ENCODE measurements at places on chromosomes 7 and 10.

DNA sequence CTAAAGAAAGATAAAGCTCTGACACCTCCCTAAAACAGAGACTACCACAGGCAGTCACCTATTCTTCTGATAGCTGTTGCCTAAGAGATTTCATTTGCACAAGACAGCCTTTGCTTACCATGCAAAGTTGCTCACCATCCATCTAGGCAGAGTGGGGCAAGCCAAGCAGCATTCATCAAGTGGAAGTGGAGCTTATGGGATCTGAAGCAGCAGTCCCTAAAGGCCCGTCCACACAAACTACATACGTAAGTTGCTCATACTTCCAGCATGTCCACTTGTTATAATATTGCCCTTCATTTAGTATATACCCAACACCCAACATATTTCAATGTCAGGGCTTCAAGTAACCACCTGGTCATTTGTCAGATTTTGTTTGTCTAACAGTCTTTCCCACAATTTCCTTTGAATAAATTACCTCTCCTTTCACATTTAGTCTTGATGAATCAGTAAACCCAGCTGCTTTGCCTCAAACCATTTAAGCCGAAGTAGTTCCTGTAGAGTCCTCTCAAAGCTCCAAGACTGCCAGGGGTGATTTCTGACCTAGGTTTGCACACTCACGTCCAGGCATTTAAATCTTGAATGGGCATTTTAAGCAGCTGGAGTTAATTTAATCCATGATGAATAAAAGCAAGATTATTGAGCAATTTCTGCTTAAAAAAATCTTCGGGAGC is 67.9 kb downstream of the ATAD1 start:
- DNase-seq, result peak; percentile 95

- DNase-seq, result no peak
Measured at GRCh38 chr10:103149991-103150622, 43.0 kb downstream of the NT5C2 start.

GRCh38 chr10:28328346-28328745 is 25.5 kb upstream of the MPP7 start:
- no peak for DNase-seq

DNA sequence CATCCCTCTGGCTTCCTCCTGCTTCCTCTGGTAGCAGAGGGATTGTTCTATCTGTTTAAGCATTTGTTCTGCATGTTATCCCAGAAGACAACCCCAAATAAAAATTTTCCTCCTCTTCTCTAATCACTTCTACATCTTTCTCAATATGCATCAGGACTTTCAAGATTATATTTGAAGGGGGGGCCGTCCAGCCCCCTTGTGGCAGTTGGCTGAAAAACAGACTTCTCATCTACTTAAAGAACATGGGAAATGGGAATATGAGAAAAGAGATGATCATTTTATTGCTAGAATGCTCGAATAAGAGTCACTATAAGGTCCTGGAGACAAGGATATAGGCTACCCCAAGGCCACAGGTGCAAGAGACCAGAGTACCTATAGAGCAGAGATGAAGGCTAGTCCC is 466.0 kb downstream of the REEP3 start:
- no peak for DNase-seq

GRCh38 chr10:87930934-87931835 is 67.8 kb downstream of the PTEN start:
- no peak for DNase-seq

DNA sequence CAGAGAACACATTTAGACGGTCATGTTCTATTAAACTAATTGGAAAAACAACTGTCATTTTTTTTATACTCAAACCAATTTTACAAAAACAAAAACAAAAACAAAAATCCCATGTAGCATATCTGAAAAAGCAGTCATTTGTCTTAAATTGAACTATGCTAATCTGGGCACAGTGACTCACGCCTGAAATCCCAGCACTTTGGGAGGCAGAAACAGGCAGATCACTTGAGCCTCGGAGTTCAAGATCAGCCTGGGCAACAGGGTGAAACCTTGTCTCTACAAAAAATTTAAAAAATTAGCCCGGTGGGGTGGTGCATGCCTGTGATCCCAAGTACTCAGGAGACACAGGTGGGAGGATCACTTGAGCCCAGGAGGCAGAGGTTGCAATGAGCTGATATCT is 253.4 kb downstream of the DOCK4 start:
- DNase-seq, result no peak

- DNase-seq, result no peak
Measured at GRCh38 chr7:21142081-21142480, 285.8 kb upstream of the SP4 start.

DNA sequence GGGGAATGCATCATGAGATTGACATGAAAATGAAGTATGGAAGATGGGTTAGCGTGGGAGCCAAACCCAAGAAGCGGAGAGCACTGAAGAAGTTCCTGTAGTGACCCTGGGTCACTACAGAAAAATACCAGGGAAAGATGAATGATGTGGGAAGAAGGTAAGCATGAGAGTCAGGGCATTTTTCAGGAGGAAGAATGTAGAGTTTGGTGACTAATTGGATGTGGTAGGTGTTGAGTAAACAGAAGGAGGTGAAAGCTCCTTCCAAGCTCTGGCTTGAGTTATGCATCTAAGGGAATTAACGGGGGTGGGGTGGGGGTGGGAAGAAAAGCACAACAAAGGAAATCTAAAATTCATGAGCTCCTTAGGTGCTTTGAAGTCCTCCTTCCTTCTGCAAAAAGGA is 238.1 kb upstream of the AOAH start:
- DNase-seq, result no peak

DNA sequence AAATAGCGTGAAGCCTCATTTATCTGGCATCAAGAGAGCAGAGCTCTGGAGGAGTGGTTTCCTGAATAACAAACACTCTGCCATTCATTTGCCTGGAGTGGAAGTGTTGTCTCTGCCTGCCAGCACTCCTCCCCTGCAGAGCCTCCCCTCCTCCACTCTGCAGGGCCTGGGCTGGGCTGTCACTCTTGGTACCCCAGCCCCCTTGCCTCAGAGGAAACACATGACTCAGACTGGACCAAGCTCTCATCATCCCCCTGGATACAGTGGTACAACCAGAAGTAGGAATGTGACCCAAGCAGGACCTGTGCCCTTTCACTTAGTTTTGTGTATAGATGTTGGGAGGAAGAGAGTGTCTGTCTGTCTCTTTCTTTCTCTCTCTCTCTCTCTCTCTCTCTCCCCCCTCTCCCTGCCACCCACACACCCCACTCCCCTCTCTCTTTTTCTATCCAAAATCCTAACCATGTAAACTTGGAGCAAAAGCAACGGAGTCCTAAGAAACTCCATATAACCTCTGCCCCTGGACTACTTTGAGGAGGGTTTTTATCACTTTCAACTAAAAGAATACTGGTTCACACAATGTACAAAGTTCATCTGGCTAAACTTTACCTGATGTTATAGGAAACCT is 43.9 kb downstream of the DOCK4 start:
- peak; percentile 64 for DNase-seq

DNA sequence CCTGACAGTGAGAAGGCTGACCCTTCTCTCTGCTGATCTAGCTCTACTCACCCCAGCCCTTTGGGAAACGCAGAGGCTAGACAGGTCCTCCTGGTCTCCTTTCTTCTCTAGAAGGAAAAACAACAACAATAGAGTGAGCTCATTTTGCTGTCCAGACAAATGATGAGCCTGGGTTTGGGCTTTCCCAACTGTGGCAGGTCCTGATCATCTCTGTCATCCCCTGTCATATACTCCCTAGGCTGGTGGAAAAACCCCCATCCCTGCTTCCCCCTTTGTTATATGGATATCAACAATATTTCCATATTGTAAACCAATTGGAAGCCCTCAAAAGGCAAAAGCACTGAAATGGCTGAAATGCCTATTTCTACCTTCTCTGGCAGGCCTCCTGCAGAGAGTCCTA is 9.2 kb upstream of the DDIT4 start:
- no peak for DNase-seq

GRCh38 chr10:6124666-6125065 is 35.8 kb downstream of the RBM17 start:
- DNase-seq, result no peak

DNA sequence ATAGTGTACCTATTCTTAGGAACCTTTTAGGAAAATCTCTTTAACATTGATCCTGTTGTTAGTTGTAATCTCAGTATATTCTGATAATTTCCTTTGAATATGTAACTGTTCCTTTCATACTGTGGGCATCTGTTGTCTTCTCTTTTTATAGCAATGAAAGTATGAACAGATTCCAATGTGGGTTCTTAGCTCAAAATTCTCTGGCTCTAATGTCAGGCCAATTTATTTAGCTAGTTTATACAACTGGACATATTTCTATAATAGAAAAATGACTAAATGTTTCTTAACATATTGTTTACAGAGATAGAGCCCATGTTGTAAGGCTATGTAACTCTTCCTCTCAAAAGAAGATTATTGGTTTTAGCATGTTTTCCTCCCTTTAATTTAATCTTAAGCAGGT is 363.2 kb downstream of the AUTS2 start:
- no peak for DNase-seq

GRCh38 chr7:43621729-43622448 is 39.0 kb downstream of the STK17A start:
- DNase-seq, result no peak

GRCh38 chr7:20190560-20191390 is 26.4 kb downstream of the MACC1 start:
- no peak for DNase-seq

DNA sequence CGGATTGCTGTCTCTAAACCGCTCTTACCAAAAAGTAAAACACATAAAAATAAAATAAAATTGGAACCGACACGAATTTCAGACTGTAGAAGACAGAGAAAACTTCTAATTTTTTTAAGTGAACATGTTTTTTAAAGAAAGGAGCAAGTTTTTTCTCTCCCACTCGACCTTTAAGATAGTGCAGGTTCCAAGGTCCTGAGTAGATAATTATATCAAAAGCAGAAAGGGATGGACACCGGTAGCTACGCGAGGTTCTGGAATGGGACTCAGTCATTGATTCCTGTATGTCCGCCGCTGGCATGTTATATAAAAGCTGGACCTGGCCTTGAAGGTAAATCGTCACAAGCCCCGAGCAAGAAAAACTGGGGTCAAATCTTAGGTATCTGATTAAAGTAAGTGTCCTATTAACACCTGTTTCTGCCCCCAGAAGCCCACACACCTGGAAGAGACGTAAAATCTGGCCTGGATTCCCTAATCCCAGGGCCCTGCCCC is 462 bp upstream of the CISD1 start:
- no peak for DNase-seq

DNA sequence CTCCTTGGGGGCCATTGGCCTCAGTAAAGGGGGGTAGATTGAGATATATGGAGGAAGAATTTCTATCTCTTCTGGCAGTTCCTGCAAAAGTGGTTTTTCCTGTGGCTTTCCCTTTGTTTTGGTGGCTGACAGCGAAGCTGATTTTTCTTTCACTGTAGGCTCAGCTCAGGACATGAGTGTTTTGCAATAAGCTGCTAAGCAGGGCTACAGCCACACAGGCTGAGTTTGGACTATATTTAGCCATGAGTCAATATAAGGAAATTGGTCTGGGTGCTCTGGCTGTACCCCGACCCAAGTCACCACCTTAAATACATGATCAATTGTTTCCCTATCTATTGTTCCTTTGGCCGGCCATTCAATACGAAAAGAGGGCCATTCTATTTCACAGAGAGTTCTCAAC is 212.7 kb upstream of the KCND2 start:
- peak; percentile 69 for DNase-seq

DNA sequence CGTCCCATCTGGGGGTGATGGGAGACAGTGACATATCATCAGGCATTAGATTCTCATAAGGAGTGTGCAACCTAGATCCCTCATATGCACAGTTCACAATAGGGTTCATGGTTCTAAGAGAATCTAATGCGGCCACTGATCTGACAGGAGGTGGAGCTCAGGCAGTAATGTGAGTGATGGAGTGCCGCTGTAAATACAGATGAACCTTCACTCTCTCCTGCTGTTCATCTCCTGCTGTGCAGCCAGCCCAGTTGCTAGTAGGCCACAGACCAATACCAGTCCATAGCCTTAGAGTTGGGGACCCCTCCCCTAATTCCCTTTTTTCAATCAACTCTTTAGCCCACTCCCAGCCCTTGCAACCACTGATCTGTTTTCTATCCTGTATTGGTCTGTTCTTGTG is 581.1 kb upstream of the AUTS2 start:
- DNase-seq, result no peak

DNA sequence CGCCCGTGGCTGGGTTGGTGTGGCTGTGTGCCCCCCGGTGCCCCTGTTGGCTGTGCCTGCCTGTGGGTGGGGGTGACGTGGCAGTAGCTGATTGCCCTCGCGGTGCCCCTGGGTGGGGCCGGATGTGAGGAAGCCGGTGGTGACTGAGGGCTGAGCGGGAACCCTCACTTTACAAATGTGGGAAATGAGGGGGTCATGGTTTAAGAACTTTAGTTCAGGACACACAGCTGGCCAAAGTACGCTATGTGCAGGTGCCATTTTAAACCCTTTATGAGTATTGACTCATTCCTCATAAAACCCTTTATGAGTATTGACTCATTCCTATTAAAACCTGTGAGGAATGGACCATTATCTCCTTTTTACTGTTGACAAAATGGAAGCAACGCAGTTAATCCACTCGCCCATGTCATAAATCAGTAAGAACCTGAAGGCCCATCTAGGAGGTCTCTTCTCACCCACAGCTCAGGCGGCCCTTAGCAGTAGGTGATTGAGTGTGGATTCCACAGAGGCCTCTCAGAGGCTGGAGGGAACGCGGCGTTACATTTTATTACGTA is 290.1 kb upstream of the COBL start:
- no peak for DNase-seq

GRCh38 chr7:70229242-70229641 is 631.0 kb downstream of the AUTS2 start:
- peak; percentile 13 for DNase-seq

DNA sequence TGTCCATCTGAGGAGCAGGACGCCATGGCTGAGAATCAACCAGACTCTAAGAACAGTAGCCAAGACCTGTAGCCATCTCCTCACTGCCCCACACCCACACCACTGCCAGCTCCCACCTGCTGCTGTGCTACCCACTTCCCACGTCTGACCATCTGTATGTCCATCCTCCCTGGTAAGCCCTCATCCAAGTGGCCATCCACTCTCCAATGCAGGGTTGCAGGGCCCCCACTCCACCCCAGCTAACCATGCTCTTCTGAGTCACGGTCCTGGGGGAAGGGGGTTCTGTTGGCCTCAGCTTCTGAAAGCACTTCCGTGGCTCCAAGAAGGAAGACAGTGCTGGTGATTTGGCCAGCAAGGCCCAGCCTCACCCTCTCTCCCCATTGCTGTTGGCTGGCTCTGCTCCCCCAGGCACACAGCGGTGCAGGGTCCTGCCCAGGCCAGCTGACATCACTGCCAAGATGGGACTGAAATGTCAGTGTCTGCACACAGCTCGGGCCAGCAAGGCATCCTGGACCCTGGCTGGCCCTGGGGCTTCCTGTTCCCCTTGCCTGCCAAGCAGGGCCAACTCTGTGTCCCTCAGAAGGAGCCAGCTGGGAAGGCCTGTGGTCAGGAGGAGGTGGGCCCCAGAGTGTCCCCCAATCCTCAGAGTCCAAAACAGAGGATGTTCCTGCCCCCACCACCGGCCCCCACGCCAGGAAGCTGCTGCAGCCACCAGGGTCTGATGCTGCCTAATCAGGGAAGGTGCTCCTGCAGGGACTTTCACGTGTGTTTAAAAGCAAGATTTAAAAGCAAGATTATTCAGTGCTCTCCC is 17.5 kb downstream of the RASGEF1A start:
- no peak for DNase-seq

Measured in fibroblast of mammary gland (primary cell).